T-helper 17 cell (primary cell): ENCODE measurements at places on chromosomes 5 and 9. TPM values are rescaled to one million over a fixed set of nuclear protein-coding genes. Genes with fewer than 3 reads are reported as not detected.

- DNase-seq: no peak
Measured at GRCh38 chr9:129665389-129665775, at the start of gene PRRX2. Gene PRRX2, plus strand, starts transcription at chr9:129665647. Its CDS starts 221 bp downstream, at chr9:129665868.

GRCh38 chr5:9391080-9391479, 154.8 kb downstream of the SEMA5A start:
- no peak for DNase-seq

GRCh38 chr5:96852759-96853158, 23.5 kb upstream of the ERAP2 start:
- no peak for DNase-seq

- no peak for DNase-seq
Measured at GRCh38 chr5:122846051-122846550, 688 bp downstream of the SNX24 start.

Gene NEUROG1
- total RNA-seq: not detected

Gene P4HA2
- 0.50 TPM for total RNA-seq

Gene SPATA9
- not detected for total RNA-seq
